NCI-H226 (cell line): ENCODE measurements at places on chromosomes 7 and 10.

- DNase-seq = peak; percentile 12
Observed at GRCh38 chr7:98836811-98837629, 32.8 kb downstream of the TMEM130 start.

GRCh38 chr7:138374119-138374693 is 85.9 kb upstream of the TRIM24 start:
- DNase-seq = no peak

- no peak for DNase-seq
Observed at GRCh38 chr7:95407751-95408150, 11.6 kb upstream of the PON3 start.

DNA sequence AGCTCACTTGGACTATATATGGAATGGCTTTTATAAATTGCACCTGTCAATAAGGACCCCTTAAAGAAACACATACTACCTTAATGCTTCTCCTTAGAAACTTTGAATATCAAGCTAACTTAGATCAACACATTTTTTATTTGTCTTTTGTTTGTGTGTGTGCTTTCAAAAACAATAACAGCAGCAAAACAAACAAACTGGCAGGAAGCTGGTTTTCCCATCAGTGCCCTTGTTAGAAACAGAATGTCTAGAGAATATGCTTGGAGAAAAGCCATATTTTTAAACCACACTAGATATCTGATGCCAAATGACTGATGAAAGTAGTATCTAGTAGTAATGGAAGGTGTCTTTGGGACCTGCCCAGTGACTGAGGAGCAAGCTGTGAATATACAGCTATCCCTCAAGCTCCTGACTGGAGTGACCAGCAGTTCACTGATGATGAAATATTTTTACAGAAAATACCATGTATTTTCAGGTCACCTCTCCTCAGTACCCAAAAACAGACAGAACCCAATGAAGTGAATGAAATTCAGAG is 1.0 kb downstream of the PDE1C start:
- DNase-seq = no peak

DNA sequence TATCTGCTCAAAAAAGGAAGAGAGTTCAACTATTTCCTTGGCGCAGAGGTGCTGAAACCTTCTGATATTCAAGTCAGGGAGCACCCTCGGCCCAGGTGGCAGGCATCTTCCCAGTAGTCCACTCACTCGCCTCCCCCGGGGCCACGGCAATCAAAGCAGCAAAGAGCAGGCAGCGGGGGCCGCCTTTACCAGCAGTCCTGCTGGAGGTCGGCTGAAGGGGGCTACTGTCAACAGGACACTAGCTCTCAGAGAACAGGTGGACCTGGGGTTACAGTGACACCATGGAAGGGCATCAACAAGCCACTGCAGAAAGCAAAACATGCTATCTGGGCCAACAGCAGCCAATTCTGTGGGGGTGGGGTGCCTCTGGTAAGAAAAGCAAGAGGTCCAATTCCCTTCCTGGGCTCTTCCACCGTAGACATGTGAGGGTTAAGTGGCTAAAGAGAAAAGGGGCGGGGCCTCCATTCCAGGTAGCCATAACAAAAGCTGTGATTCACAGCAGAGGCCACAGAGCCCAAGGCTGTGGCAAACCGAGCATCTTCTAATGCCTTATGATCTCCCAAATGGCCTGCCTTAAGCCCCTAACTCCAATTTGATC is 9.4 kb downstream of the FZD9 start:
- DNase-seq = no peak

DNA sequence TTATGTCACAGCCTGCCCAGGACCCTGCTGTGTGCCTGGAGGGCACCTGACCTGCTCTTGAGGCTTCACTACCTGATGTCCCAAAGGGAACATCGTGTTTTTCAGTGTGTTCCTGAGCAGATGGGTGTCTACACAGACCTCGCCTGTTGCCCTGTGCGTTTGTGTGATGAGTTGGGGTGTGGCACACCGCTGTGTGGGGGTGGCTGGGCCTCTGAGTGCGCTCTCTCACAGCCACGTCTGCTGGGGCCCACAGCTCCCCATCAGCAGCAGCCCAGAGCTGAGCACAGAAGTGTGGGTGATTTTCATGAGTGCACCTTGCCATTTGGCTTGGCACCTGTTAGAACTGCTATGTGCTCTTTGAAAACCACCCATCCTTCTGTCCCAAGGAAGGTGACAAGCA is 121.5 kb downstream of the NKX6-2 start:
- DNase-seq = no peak

- no peak for DNase-seq
Observed at GRCh38 chr10:104502907-104503306, 138.2 kb upstream of the SORCS3 start.

DNA sequence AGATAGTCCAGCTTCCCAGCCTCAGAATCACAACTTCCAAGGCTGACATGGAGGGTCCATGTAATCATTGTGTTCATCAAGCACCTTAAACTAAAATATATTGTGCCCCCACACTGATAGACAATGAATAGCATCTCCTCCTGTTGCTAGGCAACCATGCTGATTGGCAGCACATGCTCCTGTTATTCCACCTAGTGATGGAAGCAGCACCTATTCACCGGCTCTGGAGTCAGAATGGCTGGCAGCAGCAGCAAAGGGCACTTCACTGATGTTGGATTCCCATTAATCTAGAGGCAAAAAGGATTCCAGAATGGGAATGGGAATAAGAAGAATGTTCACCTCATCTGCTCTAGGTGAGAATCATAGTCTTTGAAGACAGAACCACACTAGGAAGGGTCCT is 55.0 kb downstream of the RELN start:
- DNase-seq = no peak

- no peak for DNase-seq
Observed at GRCh38 chr10:126294451-126294850, 93.8 kb downstream of the ADAM12 start.

DNA sequence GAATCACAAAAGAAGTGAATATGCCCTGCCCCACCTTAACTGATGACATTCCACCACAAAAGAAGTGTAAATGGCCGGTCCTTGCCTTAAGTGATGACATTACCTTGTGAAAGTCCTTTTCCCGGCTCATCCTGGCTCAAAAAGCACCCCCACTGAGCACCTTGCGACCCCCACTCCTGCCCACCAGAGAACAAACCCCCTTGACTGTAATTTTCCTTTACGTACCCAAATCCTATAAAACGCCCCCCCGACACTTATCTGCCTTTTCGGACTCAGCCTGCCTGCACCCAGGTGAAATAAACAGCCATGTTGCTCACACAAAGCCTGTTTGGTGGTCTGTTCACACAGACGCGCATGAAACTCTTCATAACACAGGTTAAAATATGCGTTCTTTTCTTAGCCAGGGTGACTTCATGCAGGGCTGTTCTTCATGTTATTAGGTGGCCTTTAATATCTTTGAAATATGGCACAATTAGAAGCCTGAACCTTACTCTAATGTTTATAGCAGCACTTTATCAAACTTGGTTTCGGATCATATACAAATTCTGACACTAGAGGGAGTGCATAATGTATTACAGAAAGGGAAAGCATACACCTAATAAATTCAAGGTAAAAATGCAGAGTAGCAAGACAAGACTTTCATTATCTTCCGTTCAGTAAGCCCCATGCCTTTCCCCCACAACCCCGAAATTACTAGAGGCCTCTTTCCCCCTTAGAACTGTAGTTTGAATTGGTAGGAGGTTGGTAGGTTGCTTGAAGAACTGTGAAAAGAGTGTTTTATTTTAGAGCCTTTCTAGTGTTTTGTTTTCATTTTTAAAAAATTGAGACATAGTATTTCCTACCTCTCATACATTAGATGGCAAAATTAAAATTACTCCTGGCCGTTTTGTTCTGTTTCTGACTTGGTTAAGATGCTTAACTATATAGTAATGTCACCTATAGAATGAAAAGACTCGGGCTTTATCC is 117.9 kb downstream of the NPY start:
- DNase-seq = peak; percentile 45

GRCh38 chr7:24912874-24913514 is 67.0 kb downstream of the OSBPL3 start:
- no peak for DNase-seq

- no peak for DNase-seq
Observed at GRCh38 chr7:13979671-13980435, 9.6 kb downstream of the ETV1 start.

DNA sequence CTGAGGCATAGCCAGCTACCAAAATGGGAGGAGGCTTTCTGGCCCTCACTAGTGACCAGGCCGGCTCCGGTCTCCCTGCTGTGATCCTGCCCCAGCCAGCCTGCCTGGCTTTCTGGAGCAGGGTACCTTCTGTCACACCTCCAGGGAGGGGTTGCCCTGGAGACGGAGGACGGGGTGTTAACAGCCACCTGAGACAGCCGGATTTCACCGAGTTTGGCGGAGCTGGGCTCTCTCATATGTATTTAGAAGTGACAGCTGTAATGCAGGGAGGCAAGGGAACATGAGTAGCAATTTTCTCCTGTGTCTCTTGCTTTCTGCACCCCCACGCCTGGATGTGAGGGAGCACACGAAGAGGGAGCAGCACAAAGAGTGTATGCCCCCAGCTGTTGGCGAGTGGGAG is 473.3 kb downstream of the PLXNA4 start:
- no peak for DNase-seq

DNA sequence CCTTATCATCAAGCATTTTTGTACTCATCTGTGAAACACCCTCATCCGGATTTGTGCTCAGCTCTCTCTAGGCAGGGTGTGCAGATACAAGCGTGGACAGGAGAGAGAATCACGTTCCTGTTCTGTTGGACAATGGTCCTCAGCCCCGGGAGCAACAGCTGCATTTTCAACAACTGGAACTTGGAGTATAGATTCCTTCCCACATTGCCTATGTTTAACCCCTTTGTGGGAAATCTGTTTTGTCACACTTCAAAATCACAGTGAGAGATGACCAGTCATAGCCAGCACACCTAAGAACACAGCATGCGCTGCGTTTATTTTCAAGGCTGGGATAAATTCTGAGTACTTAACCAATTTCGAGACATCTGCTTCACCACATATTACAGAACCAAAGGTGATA is 32.5 kb downstream of the MAP3K8 start:
- no peak for DNase-seq
